ENCODE measurements at places on chromosomes 5 and 9.

- no peak for ATAC-seq
Measured at GRCh38 chr5:4420177-4420576, 720.0 kb upstream of the ADAMTS16 start.

GRCh38 chr5:55042886-55043285 is 18.8 kb downstream of the GZMK start:
- ATAC-seq: no peak

GRCh38 chr9:20714442-20715415 is 30.7 kb downstream of the FOCAD start:
- ATAC-seq: no peak

GRCh38 chr9:2367970-2368369 is 253.6 kb upstream of the VLDLR start:
- ATAC-seq: peak; percentile 22

All from esophagus mucosa (tissue), 1 donor.